ENCODE measurements at places on chromosomes 5 and 9. TPM values are rescaled to one million over a fixed set of nuclear protein-coding genes. Genes with fewer than 3 reads are reported as not detected.

DNA sequence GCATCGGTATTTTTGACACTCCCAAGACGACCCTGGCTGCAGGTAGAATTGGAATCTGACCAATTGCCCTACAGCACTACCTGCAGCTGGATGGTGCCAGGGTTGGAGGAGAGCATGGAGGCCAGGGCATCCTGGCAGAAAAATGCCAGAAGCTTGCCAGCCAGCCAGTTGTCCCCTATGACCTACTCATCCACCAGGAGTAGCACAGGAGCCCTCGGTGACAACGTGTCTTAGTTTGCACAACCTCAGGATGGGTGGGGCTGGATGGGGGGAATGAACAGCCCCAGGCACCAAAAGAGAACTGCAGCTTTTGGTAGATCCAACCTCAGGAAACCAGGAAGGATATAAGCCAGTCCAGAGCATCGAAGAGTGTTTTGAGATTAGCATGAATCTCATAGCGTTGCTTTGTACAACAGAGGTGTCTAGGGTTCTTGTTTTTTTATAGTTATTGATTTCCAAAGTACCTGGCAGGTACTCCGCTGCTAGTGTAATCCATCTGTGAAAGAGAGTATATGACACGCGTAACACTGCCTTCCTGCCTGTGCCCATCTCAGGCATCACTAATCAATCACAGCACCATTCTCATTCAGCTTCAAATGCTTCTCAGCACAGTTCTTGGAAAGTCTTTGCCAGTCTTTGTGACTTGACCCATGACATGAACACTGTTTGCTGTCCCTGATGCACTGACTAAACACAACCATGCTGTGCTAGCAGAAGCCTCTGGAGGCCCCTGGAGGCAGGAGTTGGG lies 36.7 kb upstream of the ASS1 start:
- no peak for DNase-seq
- no peak overlapping the region for H3K27ac ChIP-seq
- no peaks in the 10 kb centered on the region for H3K36me3 ChIP-seq
- H3K27me3 ChIP-seq = no peaks in the 10 kb centered on the region
- no peak overlapping the region for H3K4me3 ChIP-seq

DNA sequence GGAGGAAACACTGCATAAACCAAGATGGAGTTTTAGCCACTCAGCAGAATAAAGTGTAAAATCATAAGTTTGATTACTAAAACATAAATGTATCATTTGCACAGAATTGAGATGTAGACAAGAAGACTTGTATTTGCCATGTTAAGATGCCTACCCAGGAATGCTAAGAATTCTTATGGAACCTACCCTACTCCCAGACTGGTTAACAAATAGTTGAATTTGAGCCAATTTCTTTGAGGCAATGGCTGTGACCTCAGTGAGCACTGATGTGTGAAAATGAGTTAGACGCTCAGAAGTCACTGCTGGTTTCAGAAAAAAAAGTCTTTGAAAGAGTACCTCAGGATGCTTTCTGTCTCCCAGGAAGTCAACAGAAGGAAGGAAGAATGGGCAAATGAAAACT lies 95.6 kb downstream of the ESM1 start:
- no peaks in the 10 kb centered on the region for H3K36me3 ChIP-seq
- H3K4me1 ChIP-seq = peaks cover 19% of the 10 kb centered on the region
- H3K4me3 ChIP-seq = no peak overlapping the region
- H3K27me3 ChIP-seq = peaks cover 21% of the 10 kb centered on the region
- peak; percentile 28 for DNase-seq

PAX5 gene
- total RNA-seq = not detected

- no peak overlapping the region for H3K27ac ChIP-seq
- no peaks in the 10 kb centered on the region for H3K27me3 ChIP-seq
- DNase-seq = no peak
Observed at GRCh38 chr9:110918316-110919049, 119.8 kb downstream of the LPAR1 start.

DNA sequence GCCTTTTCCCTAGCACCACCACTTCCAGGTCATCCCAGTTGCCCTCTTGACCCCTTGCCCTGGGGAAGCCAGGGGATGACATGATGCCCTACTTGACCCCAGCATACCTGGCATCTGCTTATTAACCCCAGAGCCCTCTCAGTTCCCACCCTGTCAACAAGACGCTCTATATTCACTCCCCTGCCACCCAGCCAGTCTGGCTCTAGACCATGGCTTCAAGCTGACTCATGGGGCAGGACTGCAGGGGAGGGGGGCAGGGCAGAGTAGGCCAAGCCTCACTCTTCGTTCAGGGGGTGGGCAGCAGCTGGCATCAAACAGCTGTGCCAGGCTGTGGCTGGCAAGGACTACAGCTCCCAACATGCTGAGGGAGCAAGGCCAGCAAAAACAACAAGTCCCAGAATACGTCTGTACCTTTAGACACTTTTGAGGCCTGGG lies 5.3 kb downstream of the ATOSB start:
- peak overlapping the region; percentile 40 for H3K27ac ChIP-seq
- H3K27me3 ChIP-seq = no peaks in the 10 kb centered on the region

- H3K4me3 ChIP-seq = no peak overlapping the region
- no peak overlapping the region for H3K27ac ChIP-seq
- no peaks in the 10 kb centered on the region for H3K4me1 ChIP-seq
- DNase-seq = no peak
- no peaks in the 10 kb centered on the region for H3K27me3 ChIP-seq
Observed at GRCh38 chr9:122816163-122816867, 12.1 kb downstream of the PDCL start.

DNA sequence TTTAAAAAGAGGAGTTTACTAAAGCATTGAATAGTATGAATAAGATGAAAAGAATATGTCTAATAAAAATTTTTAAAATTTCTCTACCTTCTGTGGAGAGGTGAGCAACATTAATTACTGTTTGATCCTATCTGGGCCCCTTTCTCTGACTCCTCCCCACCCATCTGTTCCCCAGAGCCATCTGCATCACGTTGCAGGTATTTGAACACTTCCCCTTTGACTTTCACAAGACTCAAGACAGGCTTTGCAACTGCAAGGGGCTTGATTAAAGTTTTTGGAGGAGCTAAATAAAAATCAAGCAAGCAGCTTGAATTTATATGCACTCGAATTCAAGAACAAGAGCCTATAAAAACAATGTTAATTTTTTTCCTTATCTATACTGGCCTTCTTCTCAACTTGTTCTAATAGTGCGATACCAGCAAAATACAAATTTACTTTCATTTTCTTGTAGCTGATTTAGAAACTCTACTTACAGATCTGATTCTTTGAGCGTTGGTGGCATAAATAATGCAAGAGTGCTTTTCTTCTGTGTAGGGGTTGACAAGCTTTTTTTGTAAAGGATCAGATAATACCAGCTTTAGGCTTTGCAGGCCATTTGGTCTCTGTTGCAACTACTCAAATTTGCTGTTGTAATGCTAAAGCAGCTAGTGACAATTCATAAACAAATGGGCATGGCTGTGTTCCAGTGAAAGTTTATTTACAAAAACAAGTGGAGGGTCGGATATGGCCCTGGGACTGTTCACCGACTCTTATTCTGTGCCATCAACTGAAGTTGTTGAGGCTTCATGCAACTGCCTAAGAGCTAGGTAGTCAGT lies 21.2 kb downstream of the TXNDC8 start:
- no peaks in the 10 kb centered on the region for H3K36me3 ChIP-seq
- H3K27me3 ChIP-seq = no peaks in the 10 kb centered on the region
- no peak overlapping the region for H3K27ac ChIP-seq
- no peaks in the 10 kb centered on the region for H3K4me1 ChIP-seq
- DNase-seq = no peak

- H3K27ac ChIP-seq = no peak overlapping the region
- no peaks in the 10 kb centered on the region for H3K36me3 ChIP-seq
- no peak for DNase-seq
- H3K4me3 ChIP-seq = peak overlapping the region; percentile 34
- peaks cover 25% of the 10 kb centered on the region for H3K27me3 ChIP-seq
- H3K4me1 ChIP-seq = no peaks in the 10 kb centered on the region
Observed at GRCh38 chr9:1916655-1917054, 98.5 kb upstream of the SMARCA2 start.

DNA sequence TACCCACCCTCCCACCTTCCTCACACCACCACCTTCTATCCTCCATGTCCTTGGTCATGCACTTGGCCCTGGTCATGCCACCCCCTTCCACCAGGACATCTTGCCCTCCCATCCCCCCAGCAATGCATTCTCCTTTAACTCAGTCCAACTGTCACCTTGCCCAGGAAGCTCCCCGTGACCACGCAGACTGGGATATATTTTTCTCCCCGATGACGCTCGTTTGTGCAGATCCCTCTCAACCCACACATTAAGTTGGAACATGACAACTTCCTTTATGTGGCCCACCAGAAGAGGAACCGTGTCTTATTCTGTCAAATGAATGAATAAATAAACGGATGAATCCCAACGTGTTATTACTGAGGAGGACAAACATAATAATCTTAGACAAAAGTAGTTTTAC lies 82.8 kb upstream of the TAS2R1 start:
- H3K4me1 ChIP-seq = no peaks in the 10 kb centered on the region
- H3K36me3 ChIP-seq = no peaks in the 10 kb centered on the region
- no peak for DNase-seq
- no peak overlapping the region for H3K4me3 ChIP-seq
- no peaks in the 10 kb centered on the region for H3K27me3 ChIP-seq

SHOC1 gene
- total RNA-seq = not detected

SLC2A6 gene
- total RNA-seq = 11.6 TPM

DNA sequence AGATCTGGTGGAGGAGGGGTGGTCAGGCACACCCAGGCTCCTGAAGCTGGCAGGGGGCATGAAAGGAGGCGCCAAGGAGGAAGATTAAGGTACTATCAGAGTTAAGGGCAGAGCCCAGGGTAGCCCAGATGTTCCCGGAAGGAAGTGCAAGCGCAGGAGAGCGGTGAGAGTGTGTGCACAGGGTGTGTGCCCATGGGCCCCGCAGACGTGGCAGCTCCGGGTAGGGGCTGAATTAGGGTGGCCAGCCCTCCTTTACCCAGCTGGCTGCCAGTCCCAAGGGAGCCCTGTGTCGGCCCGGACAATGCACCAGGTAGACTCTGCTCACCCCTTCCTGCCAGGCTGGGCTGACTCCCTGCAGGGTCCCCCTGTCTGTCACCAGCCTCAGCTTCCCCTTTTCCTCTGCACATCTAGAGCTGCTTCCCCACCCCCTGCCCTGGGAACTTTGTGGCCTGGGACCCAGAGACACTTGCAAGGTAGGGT lies at the start of gene SMIM33:
SMIM33 (plus strand) TSS at position 184 of the 480 bp plus-strand sequence; CDS start at position 302, 118 bp downstream.
- H3K36me3 ChIP-seq = no peaks in the 10 kb centered on the region
- no peak within 1 kb of the TSS for H3K27ac ChIP-seq
- DNase-seq = no peak
- H3K4me3 ChIP-seq = no peak within 1 kb of the TSS

- peaks cover 85% of the 10 kb centered on the region for H3K4me1 ChIP-seq
- no peak for DNase-seq
- H3K27me3 ChIP-seq = no peaks in the 10 kb centered on the region
- H3K36me3 ChIP-seq = peaks cover 35% of the 10 kb centered on the region
- H3K4me3 ChIP-seq = no peak overlapping the region
- peak overlapping the region; percentile 58 for H3K27ac ChIP-seq
Observed at GRCh38 chr9:87567001-87567400, 69.3 kb downstream of the DAPK1 start.

GRCh38 chr5:95781101-95781583 lies 41.4 kb downstream of the GLRX start:
- no peaks in the 10 kb centered on the region for H3K27me3 ChIP-seq
- no peak overlapping the region for H3K4me3 ChIP-seq
- peak; percentile 82 for DNase-seq
- H3K36me3 ChIP-seq = peaks cover 22% of the 10 kb centered on the region
- no peak overlapping the region for H3K27ac ChIP-seq
- no peaks in the 10 kb centered on the region for H3K4me1 ChIP-seq

DNA sequence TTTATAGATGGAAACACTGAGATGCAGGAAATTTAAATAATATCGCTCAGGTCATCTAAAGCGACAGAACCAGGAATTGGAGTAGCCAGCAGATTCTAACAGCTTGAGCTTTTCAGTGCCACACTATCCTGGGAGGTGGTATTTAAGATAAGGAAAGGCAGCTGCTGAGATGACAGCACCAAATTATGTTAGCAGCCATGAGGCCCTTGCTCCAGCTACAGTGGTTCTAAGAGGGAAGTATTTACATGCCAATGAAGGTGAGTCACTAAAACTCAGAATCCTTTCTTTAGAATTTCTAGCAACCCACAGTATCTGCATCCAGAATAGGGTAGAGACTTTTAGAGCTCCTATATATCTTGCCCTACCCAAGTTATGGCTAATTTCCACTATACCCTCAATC lies 127.0 kb upstream of the VLDLR start:
- no peak for DNase-seq
- H3K27me3 ChIP-seq = no peaks in the 10 kb centered on the region
- H3K4me1 ChIP-seq = no peaks in the 10 kb centered on the region
- H3K4me3 ChIP-seq = no peak overlapping the region
- H3K36me3 ChIP-seq = no peaks in the 10 kb centered on the region
- no peak overlapping the region for H3K27ac ChIP-seq

TMEM171 gene
- 18.4 TPM for total RNA-seq

- no peaks in the 10 kb centered on the region for H3K4me1 ChIP-seq
- H3K36me3 ChIP-seq = no peaks in the 10 kb centered on the region
- no peak overlapping the region for H3K4me3 ChIP-seq
- peaks cover 84% of the 10 kb centered on the region for H3K27me3 ChIP-seq
Observed at GRCh38 chr9:90060256-90060655, 455.4 kb downstream of the GADD45G start.

- H3K36me3 ChIP-seq = no peaks in the 10 kb centered on the region
- no peaks in the 10 kb centered on the region for H3K27me3 ChIP-seq
- DNase-seq = no peak
- H3K27ac ChIP-seq = no peak overlapping the region
- H3K4me3 ChIP-seq = no peak overlapping the region
Observed at GRCh38 chr5:56735849-56736641, 79.3 kb upstream of the MAP3K1 start.

- no peaks in the 10 kb centered on the region for H3K27me3 ChIP-seq
- H3K27ac ChIP-seq = no peak overlapping the region
Observed at GRCh38 chr9:113164536-113165300, 13.9 kb downstream of the SLC31A2 start.

ADAMTSL2 gene
- not detected for total RNA-seq

BRINP1 gene
- total RNA-seq = not detected

DNA sequence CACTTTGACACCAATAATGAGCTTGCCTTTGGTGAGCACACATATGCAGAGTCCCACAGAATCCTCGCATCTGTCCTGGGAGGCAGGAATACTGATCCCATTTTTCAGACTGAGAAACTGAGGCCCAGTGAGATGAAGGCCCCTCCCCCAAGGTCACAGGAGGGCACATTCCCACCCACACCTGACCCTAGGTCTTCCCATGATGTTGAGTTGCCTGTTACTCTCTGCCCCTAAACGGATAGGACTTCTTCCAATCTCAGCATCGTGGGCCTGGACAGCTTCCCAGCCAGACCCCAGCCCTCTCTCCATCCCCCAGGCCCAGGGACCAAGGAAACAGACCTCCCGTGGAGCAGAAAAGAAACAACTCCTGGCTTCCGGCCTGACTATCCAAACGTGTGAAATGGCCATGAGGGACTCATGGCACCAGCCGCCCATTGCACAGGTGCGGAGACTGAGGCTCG lies 877 bp downstream of the SH3GLB2 start:
- H3K27ac ChIP-seq = peak overlapping the region; percentile 58
- no peak for DNase-seq
- peak overlapping the region; percentile 83 for H3K4me3 ChIP-seq

SPATA31D4 gene
- total RNA-seq = not detected

Measured in Calu3 (cell line).